ENCODE measurements at places on chromosomes 2 and 18.

- DNase-seq, result no peak
These were observed 100.5 kb upstream of the MEIS1 start for GRCh38 chr2:66334237-66335029.

GRCh38 chr2:117126656-117127055, 687.8 kb upstream of the DDX18 start:
- no peak for DNase-seq

GRCh38 chr18:13235981-13236380, 17.4 kb downstream of the LDLRAD4 start:
- no peak for DNase-seq

DNA sequence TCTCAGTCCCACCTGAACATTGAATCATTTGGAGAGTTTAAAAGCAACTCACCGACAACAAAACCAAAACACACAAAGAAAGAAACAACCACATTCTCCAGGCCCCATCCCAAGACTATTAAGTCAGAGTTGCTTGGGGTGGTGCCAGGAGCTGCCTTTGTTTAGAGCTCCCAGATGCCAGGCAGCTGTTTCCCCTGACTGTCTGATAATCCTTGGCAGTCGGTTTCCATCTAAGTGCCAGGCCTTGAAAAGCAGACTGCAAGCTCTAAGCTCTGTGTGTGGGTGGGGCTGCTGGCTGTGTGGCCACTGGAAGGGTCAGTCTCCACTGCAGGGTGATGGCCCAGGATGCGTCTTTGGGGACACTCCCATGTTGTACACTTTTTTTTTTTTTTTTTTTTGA, 255.3 kb upstream of the AGAP1 start:
- no peak for DNase-seq

DNA sequence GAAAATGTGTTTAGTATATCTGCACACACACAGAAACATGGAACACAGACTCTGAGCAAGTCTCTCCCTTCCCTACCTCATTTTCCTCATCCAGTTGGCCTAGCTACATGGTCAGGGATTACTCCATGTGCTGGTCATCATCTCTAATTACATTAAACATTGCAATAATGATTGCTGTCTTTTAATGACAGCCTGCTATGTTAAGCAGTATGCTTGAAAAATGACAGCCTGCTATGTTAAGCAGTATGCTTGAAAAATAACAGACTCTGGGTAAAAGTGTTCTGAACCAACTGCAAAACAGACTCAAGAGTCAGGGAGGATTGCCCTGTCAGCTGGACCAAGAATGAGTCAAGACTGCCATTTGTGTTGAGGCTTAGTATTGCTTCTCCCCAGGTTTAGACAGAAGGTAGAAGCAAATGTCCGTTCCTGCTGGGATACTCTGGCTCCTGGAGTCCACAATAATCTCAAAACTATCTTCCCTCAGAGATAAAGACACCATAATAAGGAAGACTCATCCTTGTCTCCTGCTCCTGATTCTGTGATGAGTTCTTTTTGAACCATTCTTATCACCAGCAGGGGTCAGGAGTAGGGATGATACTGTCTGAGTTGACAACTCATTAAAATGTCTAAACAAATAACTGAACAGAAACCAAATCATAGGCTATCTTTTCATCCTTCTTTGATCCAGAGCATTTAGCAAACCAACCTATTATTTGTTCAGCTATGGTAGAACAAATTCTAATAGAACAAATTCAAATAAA, 57.7 kb downstream of the CCDC93 start:
- DNase-seq, result no peak

All from activated T-cell treated with anti-CD3 and anti-CD28 coated beads, Interleukin-2, amount 50 U/mL, for 24 hours (primary cell).